Hypothalamus (tissue), 51 donors: ENCODE measurements at places on chromosomes 4 and X.
A peak's percentile ranks its signal among the peaks of the same experiment; 100 is the strongest.

- no peak for DNase-seq
Measured at GRCh38 chrX:1041091-1041490, 171.4 kb downstream of the CRLF2 start.

DNA sequence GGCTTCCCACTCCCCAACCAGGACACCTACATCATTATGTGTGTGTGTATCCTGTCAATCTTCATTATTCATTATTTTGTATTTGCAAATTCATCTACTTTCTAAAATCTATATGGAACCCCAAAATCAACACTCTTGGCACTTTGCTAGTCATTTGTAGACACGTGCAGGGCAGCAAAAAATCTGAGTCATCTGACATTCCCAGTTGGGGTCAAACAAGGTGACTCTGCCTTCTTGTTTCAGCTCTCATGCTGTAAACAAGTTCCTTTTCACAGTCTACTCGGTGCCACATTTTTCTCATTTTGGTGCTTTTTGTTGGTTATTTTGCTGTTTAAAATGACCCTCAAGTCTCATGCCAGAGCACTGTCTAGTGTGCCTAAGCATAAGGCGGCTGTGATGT, 5.9 kb downstream of the MRFAP1L1 start:
- no peak for DNase-seq

DNA sequence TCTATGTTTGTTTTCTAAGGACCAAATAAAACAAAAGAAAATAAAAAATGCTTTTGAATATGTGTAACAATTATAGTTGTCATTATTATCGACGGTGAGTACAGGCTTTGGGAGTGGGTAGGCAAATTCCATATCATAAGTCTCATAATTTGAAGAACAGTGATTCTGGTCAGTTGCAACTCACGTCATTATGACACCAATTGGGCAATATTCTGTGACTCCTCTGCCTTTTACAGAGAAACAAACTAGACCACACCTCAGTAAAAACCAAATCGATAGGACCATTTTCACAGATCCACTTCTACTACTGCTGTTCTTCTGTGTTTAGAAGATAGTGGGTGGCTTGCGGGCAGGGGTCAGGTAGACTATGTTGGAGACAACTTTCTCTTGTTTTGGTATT, 250.1 kb downstream of the C4orf33 start:
- no peak for DNase-seq

DNA sequence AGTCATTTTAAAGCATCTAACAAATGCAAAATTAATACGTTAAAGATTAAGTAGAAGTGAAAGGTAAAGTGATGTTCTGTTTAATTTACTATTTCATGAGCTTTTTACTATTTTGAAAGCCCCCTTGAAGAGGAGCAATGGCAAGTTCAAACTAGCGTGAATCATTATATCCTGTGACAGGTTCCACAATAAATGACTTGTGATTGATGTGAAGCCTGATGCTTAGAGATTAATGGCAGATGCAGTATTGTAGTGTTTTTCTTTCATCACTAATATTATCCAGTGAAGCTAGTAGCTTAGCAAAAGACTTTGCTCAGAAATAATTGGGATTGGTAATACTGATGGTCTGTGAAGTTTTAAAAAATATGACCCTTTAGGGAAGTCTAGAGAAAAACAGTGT, 57.3 kb downstream of the STOX2 start:
- no peak for DNase-seq

- DNase-seq, result no peak
Measured at GRCh38 chr4:30763321-30763727, 43.2 kb downstream of the PCDH7 start.

- DNase-seq, result no peak
Measured at GRCh38 chr4:124579896-124580295, 132.6 kb downstream of the ANKRD50 start.

DNA sequence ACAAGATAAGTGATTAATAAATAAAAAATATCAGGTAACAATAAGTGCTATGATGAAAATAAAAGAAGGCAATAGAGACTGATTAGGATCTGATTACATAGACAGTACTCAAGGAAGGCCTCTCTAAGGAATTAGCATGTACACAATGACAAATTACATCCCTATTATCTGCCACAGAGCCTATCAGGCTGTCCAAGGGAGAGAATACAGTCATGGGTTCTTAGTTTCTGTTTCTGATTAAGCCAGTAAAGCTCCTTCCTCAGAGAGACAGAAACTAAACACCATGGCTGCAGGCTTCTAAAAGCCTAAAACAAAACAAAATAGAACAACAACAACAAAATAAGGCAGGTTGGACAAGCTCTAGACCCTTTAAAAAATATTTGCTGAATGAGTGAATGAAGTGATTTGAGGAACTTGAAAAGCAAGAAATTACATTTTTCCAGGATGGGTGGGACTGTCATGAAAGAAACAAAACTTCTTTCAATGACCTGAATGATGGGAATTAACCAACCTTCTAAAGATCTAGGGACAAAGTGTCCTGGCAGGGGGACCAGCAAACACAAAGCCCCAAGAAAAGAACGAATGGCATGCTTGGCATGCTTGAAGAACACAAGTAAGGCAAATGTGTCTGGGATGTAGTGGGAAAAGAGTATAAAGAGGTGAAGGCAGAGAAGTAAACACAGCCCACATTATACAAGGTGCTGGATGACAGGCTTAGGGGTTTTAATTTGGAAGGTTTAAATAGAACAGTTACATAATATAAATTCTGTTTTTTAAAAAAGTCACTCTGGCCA, 44.1 kb downstream of the NAA11 start:
- no peak for DNase-seq

GRCh38 chr4:156962528-156962974, 9.0 kb downstream of the PDGFC start:
- DNase-seq, result no peak

GRCh38 chrX:20412871-20413486, 146.3 kb upstream of the RPS6KA3 start:
- peak; percentile 3 for DNase-seq

DNA sequence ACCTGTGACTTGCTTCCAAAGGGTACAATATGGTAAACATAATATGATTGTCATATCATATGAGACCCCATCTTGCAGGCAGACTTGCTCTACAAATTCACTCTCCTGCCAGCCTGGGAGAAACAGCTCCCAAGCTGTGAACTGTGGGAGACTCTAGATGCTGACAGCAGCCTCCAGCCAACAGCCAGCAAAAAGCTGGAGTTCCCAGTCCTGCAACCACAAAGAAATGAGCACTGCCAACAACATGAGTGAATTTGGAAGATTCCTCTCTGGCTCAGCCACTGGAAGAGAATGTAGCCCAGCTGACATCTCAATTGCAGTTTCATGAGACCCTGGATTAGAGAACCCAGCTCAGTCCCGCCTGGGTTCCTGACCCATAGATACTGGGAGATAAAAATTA, 145.4 kb downstream of the QDPR start:
- no peak for DNase-seq

- no peak for DNase-seq
Measured at GRCh38 chrX:108159028-108159670, 67.6 kb downstream of the ATG4A start.

DNA sequence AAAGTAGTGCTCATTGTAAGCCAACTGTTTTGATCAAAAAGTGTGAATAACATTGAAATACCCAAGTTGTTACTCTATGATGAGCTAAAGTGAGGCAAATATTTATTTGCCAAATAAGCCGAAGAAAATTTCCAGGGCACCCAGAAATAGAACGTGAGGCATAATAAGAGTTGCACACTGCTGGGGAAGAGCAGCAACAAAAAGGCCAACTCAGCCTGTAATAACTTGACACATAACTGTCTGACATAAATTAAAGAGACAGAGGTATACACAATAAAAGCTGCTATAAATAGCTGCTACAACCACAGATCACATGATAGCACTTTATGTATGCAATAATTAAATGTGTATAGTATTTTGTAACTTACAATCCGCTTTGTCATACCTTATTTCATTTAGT, 2.0 kb upstream of the ABCB7 start:
- DNase-seq, result no peak

- no peak for DNase-seq
Measured at GRCh38 chrX:34734383-34734782, 77.3 kb upstream of the TMEM47 start.

- no peak for DNase-seq
Measured at GRCh38 chrX:74521961-74522751, 92.3 kb downstream of the RLIM start.

GRCh38 chrX:131747173-131747572, 203.3 kb downstream of the OR13H1 start:
- DNase-seq, result peak; percentile 26

DNA sequence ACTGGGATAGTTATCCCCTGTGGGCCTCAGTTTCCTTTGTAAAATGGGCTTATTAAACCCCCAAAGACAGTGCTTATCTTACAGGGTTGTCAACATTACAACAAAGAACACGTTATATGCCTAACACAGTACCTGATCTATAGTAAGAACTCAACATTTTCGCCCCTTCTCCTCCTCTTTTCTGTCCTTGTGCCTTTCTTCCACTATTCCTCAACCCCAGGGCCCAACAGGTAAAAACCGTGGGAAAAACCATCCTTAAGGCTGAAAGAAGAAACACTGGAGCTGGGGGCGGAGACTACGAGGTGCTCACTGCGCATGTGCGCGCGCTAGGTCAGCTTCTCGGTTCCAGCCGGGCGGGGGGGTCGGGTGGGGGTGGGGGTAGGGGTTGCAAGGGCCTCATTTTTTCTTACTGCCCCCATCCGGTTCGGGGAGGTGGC, 426 bp upstream of the XIAP start:
- DNase-seq, result peak; percentile 47

DNA sequence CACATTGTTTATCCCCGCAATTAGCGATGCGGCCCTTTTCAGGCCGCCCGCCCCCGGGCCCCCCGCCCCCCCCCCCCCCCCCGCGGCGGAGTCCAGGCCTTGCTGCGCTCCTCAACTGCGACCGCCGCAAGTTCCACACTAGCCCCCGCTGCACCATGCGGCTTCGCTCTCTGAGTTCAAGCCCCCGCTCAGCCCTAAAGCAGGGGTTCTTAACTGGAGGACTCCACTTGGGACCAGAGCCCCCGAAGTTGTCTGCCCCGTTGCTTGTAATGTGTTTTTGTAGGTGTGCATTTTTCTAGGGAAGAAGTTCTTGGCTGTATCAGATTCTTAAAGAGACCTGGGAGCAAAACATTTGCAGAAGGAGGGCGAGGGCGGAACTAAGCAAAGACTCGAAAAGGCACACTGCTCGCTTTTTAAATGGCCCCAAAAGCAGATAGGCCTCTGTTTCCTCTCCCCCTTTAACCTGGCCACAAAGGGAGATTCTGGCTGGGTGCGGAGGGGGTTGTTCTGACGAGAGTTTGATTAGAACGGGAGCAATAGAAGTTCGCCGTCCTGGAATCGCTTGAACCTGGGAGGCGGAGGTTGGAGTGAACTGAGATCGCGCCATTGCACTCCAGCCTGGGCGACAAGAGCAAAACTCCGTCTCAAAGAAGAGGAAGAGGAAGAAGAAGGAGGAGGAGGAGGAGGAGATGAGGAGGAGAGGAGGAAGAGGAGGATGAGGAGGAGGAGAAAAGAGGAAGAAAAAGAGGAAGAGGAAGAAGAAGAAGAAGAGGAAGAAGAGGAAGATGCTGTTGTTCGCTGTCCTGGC, 2.3 kb upstream of the MSX1 start:
- no peak for DNase-seq

GRCh38 chrX:115616943-115617563, 56.1 kb downstream of the PLS3 start:
- no peak for DNase-seq

- DNase-seq, result peak; percentile 79
Measured at GRCh38 chr4:95549246-95550114, 707 bp upstream of the UNC5C start.
